ENCODE measurements at places on chromosomes 5 and 9. TPM values are rescaled to one million over a fixed set of nuclear protein-coding genes. Genes with fewer than 3 reads are reported as not detected.

SH3TC2 gene
- 0.20 TPM for total RNA-seq

FABP6 gene
- total RNA-seq, result not detected

ADGRD2 gene
- not detected for total RNA-seq

FOXD4L5 gene
- 0.15 TPM for total RNA-seq

PALM2AKAP2 gene
- 0.15 TPM for total RNA-seq

HARS2 gene
- total RNA-seq, result 25.2 TPM

CARD9 gene
- 1.2 TPM for total RNA-seq
